ENCODE measurements at places on chromosomes 4 and X.
A peak's percentile ranks its signal among the peaks of the same experiment; 100 is the strongest.

DNA sequence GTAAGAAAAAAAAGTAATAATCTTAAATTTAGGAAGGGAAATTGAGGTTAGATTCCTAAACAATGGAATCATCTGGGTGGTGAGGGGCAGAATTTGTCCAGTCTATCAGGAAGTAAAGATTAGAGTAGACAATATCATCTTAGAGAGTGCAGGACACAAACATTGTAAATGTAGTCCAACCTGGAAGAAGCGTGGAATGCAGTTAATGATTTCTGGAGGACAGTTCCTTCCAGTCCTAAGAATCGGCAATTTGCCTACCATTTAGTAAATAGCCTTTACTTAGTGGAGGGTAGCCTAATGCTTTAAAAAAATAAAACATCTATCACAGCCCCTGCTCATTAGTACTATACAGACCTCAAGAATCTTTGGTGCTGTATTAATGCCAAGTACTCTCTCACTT, 147.5 kb upstream of the TTC29 start:
- DNase-seq: no peak

DNA sequence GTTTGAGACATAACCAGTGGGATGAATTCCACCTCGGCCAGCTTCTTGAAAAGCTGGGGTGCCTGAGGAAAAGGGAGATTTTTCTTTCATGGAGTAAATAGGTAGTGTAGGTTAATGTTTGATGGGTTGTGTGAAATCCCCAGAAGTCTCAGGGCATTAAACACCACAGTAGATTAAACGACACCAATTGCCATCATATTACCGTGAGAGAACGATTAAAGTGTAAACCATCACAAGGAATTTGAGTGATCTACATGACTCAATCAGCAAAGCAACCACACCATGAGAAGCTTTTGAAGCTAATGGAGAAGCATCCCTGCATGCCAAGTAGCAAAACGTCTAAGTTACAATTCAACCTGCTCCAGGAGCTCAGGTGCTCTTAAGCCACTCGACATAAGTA, 322.5 kb upstream of the GATB start:
- no peak for DNase-seq

- no peak for DNase-seq
These were observed 12.7 kb upstream of the TMPRSS11D start for GRCh38 chr4:67896421-67897065.

- no peak for DNase-seq
These were observed 65.3 kb downstream of the EGF start for GRCh38 chr4:109977854-109978501.

- no peak for DNase-seq
These were observed 27.2 kb downstream of the TNIP2 start for GRCh38 chr4:2728806-2729532.

- no peak for DNase-seq
These were observed 61.3 kb upstream of the SCOC start for GRCh38 chr4:140312100-140312499.

GRCh38 chr4:26133840-26134239, 187.0 kb upstream of the RBPJ start:
- no peak for DNase-seq

GRCh38 chr4:3346146-3346545, 53.3 kb downstream of the RGS12 start:
- DNase-seq: peak; percentile 18

DNA sequence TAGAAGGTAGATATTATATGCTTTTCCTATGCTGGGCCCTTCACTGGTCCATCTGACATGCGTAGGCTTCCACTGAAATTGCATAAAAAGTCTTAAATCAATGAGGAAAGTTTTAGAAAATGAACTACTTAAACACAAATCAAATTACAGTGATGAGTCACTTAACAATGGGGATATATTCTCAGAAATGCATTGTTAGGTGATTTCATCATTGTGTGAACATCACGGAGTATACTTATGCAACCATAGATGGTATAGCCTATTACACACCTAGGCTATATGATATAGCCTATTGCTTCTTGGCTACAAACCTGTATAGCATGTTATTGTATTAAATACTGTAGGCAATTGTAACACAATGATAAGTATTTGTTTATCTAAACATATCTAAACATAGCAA, 10.3 kb downstream of the STAP1 start:
- DNase-seq: no peak

- DNase-seq: no peak
These were observed 165.6 kb downstream of the ATP10D start for GRCh38 chr4:47650584-47651130.
